Right lung (tissue), 10 donors: ENCODE measurements at places on chromosomes 13 and 19.

DNA sequence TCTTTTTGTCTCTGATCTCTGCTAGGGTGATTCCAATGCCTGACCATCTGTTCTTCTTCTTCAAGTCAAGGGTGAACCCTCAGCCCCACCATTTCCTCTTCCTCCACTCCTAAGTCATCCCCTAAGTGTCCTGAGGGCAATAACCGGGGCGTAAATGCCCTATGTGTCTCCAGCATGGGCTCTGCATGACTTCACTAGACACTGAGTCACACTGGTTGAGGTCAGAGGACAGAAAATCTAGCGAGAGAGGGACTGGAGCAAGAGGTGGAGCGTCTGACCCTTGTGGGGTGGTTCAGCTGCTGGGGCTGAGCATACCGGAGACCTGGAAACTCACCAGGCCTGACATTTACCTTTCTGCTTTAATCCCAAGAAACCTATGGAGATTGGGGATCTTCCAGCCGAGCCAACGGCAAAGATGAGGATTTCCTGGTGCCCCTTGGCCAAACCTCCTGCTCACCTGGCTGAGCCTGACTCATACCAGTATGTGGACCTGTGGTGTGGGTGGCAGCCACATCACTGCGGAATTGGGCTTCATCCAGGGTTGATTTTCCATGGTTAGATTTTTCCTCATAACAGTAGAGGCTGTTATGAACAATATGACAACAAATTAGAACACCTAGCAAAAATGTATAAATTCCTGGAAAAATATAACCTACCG, 26.9 kb downstream of the SCGB2B2 start:
- DNase-seq: no peak

GRCh38 chr13:71722206-71722605, 144.8 kb downstream of the DACH1 start:
- no peak for DNase-seq

DNA sequence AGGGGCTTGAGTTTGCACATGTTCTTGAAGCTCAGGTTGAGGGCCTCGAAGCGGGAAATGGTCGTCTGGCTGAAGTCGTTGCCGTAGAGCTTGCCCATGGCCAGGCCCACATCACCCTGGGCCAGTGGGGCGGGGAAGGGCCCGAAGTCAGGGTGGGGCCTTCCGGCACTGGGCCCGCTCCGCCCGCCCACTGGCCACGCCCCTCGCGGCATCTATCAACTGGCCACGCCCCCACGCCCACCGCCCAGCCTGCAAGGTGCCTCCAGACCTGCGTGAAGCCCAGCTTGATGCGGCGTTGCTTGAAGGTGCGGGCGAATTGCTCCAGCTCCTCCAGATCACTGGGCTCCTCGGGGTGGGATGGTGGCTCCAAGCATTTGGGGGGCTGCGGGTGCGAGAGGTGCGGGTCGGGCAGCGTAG, 19.9 kb downstream of the ZNF574 start:
- no peak for DNase-seq

DNA sequence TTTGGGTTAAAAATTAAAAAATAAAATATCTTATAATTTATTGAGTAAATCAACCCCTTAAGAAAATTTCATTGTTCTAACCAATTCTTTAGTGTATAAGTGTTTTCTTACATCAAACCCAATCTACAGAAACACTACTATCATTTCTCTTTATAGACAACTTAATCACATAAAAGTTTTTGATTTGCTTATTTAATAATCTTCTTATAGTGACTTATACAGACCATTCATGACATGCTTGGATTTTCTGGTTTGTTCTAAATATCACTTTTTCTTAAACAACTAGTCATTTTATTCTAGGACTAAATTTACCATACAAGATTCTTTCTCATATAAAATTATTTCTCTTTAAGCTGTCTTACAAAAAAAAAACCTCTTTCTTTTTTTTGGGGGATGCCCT, 27.3 kb upstream of the ZSCAN5A start:
- no peak for DNase-seq

DNA sequence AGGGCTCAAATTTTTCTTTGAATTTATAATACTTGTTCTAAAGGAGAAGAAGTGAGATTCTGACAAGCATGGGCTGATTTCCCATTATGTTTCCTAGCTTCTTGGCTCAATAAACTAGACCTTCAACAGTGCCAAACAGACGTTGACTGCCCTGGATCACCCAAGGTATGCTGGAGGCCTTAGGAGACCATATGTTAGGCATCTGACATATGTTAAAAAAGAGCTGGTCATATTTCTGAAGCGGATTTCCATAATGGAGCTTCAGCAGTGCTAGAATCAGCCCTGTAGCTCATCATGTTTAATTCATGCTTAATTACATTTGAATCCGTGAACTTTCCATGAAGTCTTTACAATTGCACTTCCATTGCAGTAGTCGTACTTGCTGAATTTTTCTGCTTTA, 653.3 kb downstream of the DIAPH3 start:
- no peak for DNase-seq

- no peak for DNase-seq
These were observed 7.3 kb downstream of the IFNL3 start for GRCh38 chr19:39237200-39238184.

- no peak for DNase-seq
These were observed 209.5 kb upstream of the IPO5 start for GRCh38 chr13:97743938-97744337.

DNA sequence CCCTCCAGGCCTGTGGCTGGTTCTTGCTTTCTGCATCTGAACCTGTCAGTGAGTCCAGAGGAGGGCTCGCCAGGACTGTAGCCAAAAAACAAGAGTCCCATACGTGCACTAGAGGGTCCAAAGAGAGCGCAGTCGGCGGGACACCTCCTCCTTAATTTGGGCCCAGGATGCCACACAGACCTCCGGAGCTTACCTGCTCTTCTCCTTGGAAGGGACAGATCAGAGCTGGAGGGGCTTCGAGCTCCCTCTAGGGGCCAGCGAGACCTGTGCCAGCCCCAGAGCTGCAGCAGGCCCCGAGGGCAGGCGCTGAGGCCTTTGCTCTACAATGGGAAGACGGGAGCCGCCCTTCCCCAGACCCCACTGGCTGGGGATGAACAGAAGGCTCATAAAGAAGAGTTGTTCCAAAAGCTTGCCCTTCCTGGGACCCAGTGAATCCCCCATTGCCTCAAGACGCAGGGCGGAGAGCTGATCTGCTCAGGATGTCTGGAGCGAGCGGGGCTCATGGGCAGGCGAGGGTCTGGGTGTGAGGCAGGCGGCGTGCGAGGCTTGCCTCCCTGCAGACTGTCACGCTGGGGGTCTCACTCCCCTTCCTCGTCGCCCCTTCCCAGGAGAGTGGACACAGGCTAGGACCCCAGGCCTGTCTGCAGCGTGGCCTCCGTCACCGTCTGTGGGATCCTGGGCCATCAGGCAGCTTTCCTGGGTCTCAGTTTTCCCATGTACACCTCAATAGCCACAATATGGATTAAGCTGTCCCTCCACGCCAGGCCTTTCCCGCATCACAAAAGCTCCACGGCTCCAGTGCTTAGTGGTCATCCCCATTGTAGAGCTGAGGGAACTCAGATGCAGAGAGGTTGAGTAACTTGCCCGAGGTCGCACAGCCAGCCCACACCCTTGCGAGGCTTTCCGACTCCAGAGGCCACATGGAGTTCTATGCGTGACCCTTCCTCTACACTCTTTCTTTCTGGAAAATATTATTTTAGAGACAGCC, 46.9 kb upstream of the VSTM2B start:
- DNase-seq: no peak

DNA sequence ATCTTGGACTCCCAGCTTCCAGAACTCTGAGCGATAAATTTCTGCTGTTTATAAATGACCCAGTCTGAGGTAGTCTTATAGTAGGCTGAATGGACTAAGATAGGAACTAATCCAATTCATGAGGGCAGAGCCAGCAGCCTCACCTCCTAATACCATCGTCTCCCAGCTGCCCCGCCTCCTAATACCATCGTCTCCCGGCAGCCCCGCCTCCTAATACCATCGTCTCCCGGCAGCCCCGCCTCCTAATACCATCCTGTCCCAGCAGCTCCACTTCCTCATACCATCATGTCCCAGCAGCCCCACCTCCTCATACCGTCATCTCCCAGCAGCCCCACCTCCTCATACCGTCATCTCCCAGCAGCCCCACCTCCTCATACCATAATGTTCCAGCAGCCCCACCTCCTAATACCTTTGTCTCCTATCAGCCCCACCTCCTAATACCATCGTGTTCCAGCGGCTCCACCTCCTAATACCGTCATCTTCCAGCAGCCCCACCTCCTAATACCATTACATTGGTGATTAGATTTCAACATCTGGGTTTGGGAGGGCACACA, 2.4 kb upstream of the ARGLU1 start:
- no peak for DNase-seq

- no peak for DNase-seq
These were observed 106.5 kb downstream of the TEX26 start for GRCh38 chr13:31038834-31039552.

DNA sequence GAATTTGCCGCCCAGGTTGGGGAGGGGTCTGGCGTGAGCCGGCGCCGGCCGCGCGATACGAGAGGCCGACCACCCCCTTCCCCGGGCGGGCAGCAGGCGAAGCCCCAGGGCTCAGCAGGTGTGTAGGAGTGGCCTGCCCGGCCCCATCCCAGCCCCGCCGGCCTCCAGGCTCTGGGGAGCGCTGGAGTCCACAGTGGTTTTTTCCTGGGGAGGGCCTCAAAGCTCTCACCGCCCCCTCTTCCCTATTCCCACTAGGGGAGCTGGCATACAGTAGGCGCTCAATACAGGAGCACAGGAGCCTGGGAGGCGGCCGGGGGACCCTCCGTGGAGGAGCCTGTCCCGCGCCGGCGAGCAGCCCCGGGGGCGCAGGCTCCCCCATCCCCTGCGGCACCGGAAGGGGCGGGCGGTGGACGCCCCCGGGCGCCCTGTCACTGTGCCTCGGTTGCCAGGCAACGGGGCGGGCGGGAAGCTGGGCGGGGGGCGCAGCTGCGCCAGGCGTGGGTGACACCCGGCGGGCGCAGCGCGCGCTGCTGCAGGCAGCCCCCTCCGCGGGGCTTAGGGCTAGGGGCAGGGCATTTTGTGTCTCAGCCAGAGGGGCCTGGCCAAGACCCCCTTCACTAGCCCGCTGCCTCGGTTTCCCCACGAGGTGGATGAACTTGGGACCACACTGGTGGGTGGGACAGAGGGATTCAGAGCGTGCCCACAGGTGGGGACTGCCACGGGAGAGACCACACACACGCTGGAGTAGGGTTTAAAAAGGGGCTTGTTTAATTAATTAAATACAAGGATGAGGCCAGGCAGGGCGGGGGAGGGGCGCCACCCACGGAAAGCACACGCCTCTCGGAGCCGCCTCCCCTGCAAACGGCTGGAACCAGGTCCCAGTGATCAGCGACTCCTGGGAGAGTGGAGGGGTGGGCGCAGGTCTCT, 3.6 kb upstream of the REXO1 start:
- peak; percentile 71 for DNase-seq

DNA sequence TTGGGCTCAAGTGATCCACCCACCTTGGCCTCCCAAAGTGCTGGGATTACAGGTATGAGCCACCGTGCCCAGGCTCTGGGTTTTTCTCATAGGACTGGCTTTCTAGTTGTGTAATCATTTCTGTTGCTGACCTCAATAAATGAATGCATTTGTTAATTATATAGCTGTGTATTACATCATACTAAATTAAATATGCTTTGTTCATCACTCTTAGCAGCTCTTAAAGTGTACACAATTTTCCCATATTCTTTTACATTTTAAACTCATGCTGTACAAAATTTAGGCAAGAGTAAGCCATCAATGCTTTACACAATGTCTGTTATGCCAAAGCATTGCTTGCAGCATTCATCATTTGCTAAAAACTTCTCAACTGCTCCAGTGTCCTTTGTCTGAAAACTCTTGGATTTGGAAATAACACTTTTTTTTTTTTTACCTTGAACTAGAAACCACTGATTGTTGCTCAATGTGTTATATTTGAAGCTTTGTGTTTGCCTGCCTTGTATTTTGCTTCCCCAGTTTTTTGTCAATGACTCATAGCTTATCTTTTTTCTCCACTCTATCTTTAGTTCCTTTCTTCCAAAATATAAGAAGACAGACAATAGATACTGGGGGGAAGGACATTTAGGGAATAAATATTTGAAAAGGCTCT, 31.4 kb downstream of the CCDC122 start:
- DNase-seq: no peak

DNA sequence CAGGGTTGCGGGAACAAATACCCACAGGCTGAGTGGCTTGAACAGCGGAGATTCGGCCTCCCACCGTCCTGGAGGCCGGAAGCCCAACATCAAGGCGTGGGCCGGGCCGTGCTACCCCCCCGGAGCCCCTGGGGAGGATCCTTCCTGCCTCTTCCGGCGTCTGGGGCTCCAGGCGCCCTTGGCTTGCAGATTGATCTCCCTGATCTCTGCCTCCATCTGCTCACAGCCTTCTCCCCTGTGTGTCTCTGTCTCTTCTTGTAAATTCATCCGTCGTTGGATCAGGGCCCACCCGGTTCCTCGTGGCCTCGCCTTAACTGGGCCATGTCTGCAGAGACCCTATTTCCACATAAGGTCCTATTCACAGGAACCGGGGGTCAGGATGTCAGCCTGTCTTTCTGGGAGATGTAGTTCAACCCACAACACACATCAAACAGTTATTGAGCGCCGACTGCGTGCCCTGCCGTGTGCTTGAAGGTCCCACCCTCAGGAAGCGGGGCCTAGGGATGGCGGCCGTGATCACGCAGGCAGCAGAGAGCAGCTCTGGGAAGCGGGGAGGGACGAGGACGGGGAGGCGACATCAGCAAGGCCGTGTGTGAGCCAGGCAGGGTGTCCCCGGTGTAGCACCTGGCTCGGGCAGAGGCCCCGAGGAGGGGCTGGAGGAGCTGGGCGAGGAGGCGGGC, 21.3 kb downstream of the HCN2 start:
- peak; percentile 59 for DNase-seq

DNA sequence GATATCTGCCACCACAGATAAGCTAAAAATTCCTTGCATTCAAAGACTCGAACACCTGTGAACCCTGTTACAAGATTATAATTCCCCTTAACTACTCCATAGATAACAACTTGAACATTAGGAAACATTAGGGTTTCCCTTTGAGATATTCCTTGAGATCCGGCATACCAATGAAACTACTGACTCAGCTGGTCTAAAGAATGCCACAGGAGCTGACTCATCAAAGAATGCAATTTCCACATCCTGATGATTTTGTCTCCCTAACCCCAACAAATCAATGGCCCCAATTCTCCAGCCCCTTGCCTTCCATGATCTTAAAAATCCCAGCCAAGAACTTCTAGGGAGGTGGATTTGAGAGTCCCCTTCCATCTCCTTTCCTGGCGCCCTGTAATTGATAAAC, 35.6 kb upstream of the ZNF599 start:
- no peak for DNase-seq

GRCh38 chr19:39946532-39946931, 12.1 kb upstream of the FCGBP start:
- no peak for DNase-seq

GRCh38 chr19:13056052-13056660, 46.5 kb downstream of the LYL1 start:
- DNase-seq: peak; percentile 72

- no peak for DNase-seq
These were observed 96.1 kb upstream of the MBNL2 start for GRCh38 chr13:97125810-97126738.
